NCI-H460 (cell line): ENCODE measurements at places on chromosomes 3 and 15.

DNA sequence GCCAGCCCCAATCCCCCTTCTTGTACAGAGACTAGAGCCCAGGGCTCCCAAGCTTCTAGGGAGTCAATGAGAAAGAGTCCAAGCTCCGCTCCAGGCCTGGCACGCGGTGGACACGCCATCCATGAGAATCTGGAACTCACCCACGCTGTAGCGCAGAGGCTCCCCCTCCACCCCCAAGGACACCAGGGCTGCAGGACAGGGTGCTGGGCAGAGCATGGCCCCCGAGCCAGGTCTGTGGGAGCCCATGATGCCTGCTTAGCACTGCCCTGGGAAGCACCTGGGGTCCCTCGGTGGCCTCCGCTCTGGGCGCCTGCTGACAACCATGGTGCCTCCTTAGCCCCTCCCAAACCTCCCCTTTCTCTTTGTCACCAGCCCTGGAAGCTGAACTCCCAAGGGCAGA, 28.5 kb downstream of the ACSBG1 start:
- DNase-seq: no peak

DNA sequence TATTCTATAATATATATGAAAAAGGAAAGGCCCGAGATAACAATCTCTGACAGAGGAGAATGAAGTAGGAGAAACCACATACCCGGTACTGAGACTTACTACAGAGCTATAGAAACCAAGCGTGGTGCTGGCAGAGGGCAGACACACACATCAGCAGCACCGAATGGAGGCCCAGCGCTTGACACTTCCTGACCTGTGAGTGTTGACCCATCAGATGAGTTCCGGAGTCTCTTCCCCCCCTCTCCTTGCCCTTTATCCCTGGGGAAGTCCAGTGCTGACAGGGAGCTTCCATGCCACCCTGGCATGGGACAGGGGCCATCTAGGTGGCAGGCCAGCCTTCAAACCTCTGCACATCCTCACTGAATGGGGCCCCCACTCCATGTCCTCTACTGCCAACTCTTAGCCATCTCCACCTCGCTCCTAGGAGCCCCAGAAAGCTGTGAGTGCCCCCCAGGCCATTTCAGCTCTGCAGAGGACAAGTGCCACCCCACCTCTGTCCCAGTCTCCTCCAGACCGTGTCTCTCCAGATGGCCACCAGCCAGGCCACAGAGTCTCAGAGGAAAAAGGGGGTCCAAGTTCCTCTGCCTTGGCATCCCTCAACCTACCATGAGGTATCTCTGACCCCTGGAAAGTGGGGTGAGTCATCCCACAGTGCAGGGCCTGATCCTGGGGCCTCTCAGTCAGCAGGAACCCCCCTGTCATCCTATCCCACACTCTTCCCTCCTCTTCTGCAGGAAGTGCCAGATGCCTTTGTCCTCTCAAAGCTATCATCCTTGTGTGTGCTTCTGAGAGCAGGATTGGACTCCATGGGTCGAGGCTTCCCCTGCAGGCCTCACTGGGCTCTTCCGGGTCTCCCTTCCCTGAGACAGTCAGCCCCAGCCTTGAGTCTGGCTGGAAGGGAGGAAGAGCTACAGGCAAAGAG, 116.5 kb upstream of the ALDH1A3 start:
- DNase-seq: no peak

GRCh38 chr3:171933441-171933840, 90.3 kb downstream of the TMEM212 start:
- no peak for DNase-seq

DNA sequence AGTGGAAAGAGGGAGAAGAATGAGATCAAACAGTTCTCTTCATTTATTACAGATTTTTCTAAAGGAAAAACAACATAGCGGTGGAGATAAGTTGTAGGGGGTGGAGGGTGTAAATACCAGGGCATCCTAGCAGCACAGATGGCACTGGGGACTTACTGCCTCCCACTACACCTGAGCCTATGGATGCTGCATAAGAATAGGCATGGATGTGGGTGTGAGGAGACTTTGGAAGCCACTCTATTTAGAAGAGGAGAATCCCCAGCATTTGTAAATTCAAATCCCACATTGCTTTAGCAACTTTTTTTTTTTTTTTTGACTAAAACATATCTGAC, 27.4 kb upstream of the IL1RAP start:
- DNase-seq: no peak

DNA sequence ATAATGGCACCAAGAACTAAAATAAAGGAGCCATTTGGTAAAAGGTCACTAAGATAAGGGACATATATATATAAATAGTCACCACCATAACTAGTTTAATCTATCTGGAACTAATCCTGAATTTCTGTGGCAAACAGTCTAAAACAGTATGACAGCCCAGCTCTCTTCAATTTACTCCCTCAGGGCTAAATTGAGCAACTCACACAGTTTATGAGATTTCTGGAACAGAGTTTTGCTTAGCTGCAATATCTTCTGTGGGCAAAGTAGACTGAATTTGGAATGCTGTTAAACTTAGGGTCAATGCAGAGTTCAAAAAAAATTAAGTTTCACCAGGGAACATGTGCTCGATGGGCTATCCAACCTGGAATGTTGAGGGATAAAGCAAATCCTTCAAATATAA, 70.1 kb upstream of the VEPH1 start:
- no peak for DNase-seq

DNA sequence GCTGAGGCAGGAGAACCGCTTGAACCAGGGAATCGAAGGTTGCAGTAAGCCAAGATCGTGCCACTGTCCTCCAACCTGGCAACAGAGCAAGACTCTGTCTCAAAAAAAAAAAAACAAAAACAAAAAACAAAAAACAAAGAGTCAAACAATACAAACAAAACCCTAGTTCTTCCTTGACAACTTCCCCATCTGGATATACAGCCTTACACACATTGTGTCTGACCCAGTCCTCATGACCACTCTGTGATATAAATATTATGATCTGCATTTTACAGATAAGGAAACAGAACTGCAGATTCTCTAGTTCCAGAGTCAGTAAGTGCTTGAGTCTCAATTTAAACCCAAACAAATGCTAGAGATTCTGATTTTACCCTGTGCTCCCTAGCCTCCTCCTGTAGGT, 4.8 kb upstream of the ESYT3 start:
- no peak for DNase-seq

GRCh38 chr15:92664178-92664900, 8.8 kb upstream of the FAM174B start:
- no peak for DNase-seq

DNA sequence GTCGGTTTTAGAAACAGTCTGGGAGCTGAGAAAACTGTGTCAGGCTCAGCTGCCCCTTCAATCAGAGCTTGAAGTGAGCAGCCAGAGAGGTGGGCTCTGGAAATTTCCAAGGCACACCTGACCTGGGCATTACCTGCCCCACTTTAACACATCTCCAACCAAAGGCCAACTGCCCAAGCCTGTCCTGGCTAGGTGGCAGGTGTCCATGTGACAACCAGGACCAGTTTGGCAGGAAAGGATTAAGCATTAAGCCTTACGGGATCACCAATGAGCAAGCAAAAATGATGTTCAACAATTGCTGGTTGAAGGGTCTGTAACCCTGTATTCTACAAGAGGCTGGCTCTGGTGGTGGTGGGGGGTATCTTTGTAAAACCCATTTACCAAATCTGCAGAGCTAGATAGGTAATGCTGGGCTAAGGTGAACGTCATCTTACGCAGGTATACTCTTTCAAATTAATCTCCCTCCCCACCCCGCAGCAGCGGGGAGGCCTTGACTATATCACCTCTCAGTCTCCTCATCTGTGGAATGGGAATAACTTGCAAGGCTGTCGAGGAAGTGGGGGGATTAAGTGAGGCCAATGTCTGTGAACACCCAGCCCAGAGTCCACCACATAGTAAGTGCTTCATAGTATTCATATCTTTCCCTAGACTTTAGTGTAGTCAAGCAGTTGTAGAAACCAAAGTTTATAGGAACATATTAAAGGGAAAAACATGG, 183.2 kb downstream of the MEGF11 start:
- DNase-seq: no peak

DNA sequence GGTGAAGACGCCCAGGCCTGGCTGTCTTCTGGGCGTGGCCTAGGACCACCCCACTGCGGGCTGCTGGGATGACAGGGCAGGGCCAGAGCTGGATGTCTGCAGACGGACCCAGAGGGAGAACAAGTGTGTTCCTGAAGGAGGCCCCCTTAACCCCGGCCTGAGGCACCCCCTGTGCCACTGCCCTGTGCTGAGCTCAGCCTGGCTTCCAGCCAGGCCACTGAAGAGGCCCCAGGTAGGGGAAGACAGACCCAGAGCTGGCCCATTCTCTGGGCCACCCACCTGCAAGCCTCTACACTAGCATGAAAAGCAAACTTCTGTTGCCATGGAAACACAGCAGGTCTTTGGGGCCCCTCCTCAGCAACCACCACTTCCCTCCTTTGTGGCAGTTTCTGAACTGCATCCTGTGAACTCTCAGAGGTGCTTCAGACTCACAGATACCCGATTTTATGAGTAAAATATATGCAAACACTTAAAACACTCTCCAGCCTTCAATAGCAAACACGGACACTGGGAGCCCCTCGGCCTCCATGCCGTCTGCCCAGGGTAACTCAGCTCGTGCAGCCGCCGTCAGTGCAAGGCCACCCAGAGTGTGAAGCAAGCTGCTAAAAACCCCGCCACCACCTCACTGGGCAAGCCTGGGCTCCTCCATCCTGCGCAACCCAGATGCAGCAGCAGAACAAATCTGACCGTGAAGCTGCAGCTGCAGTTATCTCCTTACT, 42.5 kb downstream of the CMTM6 start:
- DNase-seq: no peak

- DNase-seq: no peak
Observed at GRCh38 chr15:74712311-74712710, 13.0 kb downstream of the CYP1A1 start.

- DNase-seq: no peak
Observed at GRCh38 chr3:183038221-183038620, 57.9 kb upstream of the DCUN1D1 start.

GRCh38 chr3:905217-905616, 187.6 kb upstream of the CNTN6 start:
- DNase-seq: no peak

GRCh38 chr15:31225356-31225955, 101.2 kb upstream of the KLF13 start:
- DNase-seq: no peak

GRCh38 chr3:8640223-8640622, 4.4 kb downstream of the SSUH2 start:
- DNase-seq: no peak

GRCh38 chr3:168585544-168585943, 489.8 kb upstream of the GOLIM4 start:
- DNase-seq: no peak

- DNase-seq: peak; percentile 48
Observed at GRCh38 chr3:151156618-151157216, 46.3 kb downstream of the GPR171 start.

- peak; percentile 84 for DNase-seq
Observed at GRCh38 chr15:50051811-50052419, 67.1 kb downstream of the ATP8B4 start.

DNA sequence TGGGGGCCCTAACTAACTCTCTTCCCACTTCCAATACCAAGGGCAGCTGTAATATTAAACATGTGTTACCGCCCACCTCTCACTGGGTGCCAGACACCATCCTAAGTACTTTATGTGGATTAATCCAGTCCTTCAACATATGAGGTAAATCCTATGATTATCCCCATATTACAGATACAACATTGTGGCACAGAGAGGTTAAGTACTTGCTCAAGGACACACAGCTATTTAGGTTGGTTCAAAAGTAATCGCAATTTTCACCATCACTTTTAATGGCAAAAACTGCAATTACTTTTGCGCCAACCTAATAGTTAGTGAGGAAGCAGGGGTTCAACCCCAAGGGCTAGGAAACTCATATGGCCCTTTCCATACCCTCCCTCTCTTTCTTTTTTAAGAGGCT, 100.8 kb downstream of the SEMA5B start:
- no peak for DNase-seq
